ENCODE measurements at places on chromosomes 11 and 22.

GRCh38 chr22:30080805-30081204 is 541 bp downstream of the HORMAD2 start:
- no peak for DNase-seq

GRCh38 chr11:27977031-27977430 is 130.9 kb downstream of the KIF18A start:
- no peak for DNase-seq

DNA sequence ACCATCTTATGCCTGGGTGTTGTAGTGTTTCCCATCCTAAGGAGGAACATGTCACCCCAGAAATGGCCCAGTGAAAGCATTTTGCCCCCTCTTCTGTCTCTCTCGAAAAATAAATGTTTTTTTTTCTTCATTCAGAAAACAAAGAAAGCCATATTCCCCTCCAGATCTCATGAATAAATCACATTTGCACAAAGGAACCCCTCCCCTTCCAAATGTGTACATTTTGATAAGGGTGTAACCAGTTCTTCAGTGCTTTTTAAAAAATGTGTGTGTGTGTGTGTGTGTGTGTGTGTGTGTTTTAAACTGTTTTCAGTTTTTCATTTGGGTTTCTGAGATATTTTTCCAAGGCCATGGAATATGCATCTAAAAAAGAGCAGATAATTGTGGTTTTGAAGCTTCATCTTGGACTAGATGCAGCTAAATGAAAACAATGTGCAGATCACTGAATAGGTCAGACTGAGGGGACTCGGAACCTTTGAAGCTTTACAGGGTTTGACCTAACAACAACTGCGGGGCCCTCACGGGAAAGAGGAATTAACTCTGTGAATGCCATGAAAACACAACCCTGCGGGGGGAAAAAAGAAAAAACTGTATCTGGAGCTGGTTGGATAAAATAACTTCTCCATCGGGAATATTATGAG is 76.4 kb downstream of the YAP1 start:
- no peak for DNase-seq

DNA sequence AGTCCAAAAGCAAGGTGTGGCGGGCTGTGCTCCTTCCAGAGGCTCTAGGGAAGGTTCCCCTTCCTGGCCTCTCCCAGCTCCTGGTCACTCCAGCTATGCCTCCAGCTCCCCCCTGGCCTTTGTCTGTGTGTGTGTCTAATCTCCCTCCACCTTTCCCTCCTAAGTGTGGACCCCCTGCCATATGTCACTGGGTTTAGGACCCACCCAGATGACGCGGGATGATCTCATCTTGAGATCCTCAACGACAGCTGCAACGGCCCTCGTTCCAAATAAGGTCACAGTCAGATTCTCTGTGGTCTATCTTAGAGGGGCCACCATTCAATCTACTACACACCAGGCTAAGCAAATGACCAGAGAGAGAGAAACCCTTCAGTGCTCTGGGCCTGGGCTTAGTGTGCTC is 107.9 kb downstream of the ARHGAP8 start:
- DNase-seq, result no peak

Measured in stimulated activated CD4-positive, alpha-beta T cell treated with anti-CD3 and anti-CD28 coated beads, Interleukin-4, amount 100 ng/mL, for 24 hours (primary cell).